H9 (cell line): ENCODE measurements at places on chromosomes 4 and X. TPM values are rescaled to one million over a fixed set of nuclear protein-coding genes. Genes with fewer than 3 reads are reported as not detected.
A peak's percentile ranks its signal among the peaks of the same experiment; 100 is the strongest.

- DNase-seq: no peak
Observed at GRCh38 chr4:41012293-41012692, 202.0 kb downstream of the APBB2 start.

DNA sequence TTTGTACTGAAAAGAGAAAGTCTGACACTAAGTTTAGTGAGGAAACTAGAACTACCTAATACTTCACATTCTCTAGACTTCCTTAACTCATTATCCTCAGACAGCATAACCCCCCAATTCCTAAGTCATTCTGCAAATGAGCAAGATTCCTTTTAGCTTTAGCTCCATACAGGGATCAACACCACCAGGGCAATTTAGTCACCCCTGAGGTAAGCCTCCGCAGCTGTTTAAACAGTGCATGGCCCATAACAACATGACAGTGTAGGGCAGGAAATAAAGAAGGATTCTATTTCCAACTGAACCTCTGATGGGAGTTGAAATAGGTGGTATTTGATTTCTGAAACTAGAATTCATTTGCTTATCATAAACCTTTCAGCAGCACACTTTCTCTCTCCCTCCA lies 112.8 kb upstream of the DKK2 start:
- no peak for DNase-seq

- DNase-seq: no peak
Observed at GRCh38 chr4:54659313-54659712, 1.6 kb downstream of the KIT start.

DNA sequence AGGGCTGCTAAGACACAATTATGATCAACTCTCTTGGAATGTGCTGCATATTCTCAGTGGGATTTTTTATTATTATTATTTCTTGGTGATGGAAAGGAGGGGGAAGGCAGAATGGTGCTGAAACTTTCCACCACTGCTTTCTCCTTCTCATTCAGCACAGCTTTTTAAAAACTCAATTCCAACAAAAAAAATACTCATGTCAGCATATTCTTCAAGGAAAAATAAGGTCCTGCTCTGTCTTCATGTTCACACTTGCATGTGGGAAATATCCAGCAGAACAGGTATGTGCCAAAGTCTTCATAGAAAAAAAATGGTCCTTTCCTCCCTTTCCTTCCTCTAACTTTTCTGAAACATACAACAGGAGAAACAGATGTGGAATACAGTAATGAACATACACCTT lies 144.0 kb upstream of the ADAMTS3 start:
- DNase-seq: no peak

The ENPP6 gene
- total RNA-seq: 0.09 TPM in 1 of 2 replicates, not detected in the other

The ZNF330 gene
- 31.9 and 32.6 TPM in 2 replicates for total RNA-seq

GRCh38 chr4:186792728-186793366 lies 69.2 kb upstream of the FAT1 start:
- DNase-seq: no peak

DNA sequence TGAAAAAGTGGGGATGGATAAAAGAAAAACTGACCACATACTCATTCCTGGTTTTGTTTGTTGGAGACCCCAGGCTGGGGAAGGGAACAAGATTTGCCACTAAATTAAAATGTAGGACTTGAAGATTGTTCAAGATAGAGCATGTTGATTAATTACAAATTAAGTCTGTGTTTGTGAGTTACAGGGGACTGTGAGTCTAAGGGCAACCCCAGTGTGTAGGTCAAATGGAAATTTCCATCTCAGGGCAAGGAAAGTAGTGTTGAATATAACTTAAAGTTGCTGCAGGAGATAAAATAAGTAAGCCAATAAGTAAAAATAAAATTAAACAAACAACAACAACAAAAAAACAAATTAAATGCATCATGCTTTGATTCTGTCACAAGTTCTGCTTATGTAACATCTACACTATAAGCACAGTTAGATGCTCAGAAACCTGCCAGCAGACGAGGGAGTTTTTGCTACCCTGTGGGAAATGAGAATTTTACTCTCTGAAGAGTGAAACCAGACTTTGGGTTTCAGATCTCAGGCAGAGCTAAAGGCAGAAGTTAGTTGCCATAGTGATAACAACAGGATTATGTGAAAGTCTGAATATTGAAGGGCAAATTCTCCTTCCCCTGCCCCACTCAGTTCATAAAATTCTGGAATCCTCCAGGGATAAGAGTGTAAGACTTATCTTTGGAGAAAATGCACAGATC lies 352.3 kb downstream of the GRXCR1 start:
- no peak for DNase-seq

DNA sequence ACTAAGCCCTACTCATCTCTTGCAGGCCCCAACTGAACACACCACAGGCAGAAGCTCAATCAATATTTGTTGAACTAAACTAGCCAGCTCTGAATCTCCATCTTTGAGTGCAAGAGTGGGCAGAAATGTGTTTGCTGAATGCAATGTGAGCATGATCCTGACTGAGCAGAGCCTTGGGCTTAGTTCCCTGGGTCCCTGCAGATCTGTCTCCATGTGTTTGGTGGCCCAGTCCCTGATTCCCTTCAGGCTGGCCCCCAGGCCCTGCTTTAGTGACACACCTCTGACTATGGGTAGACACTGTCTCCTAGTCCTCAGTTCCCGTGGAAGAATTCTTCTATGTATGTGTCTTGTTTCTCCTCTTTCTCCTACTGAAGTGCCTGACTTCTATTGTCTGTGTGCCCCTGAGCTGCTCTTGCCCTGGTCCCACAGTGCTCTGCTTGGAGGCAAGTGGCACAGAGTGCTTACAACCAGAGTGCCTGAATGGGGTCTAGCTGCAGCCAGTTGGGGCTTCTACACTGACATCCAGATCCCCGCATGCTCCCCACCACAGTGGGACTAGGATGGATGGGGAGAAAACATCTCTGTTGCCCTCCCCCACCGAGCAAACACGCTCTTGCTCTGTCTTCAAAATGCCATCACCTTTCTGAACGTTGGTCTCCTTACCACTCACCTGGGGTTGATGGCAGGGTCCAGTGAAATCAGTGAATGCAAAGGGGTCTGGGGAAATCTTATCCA lies 9.3 kb downstream of the PJA1 start:
- peak; percentile 12 for DNase-seq

DNA sequence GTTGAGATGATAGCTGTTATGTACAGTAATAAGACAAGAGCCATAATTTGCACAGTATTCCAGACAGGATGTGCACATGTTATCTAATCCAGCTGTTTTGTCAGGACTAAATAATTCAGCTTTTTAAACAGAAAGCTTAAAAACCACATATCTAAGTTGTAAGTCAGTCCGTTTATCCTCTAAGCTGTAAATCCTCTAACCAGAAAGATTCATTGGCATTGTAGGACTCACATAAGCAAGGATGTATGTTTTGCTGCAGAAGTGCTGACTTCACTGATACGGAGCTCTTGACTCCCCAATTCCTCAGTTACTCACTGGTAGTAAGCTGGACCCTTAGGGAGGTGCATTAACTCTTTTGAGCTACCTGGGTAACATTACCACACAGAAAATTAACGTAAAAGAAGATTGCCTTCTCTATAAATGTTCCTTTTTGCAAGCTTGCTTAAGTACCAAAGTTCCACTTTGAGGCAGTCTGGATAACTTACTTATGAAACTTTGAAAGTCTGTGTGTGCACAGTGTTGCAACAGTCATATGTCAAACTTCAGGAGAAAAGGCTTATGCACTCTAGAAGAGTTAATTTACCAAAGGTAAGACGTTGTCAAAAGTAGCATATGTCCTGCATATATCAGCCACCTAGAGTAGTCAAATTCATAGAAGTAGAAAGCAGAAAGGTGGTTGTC lies 58.3 kb upstream of the MAGEB2 start:
- DNase-seq: no peak

DNA sequence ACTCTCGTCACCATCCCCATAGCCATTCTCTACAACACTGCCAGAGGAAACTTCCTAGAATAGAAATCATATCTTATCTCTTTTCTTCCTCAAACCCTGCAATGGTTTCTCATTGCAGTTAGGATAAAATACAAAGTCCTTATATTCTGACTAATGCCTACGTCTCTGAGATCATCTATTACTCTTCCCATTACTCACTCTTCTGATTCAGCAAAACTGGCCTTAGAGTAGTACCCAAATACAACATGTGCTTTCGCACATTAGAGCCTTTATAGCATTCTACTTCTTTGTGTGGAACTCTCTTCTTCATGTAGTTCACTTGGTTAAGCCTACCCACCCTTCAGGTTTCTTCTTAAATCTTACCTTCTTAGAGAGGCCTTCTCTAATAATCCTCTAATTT lies 28.0 kb downstream of the LHFPL1 start:
- DNase-seq: no peak

The CT45A10 gene
- total RNA-seq: not detected in 2 replicates

The TLR6 gene
- total RNA-seq: 0.07 and 0.11 TPM in 2 replicates

DNA sequence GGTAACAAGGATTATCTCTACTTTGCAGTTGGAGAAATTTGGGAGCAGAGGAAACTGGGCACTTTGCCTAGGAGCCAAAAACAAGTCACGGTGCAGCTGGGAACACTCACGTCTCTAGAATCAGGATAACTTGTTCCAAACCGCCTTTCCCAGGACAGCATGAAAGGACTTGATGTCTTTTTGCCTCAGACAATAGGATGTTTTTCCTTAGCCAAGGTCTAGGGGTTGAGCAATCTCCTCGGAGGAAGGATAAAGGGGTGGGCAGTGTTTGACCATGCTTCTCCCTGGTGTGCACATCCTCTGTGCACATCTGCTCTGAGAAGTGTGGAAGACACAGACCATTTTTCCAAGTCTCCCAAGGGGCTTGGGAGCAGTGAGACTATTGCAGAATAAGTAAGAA lies 1.7 kb upstream of the SPARCL1 start:
- DNase-seq: no peak

DNA sequence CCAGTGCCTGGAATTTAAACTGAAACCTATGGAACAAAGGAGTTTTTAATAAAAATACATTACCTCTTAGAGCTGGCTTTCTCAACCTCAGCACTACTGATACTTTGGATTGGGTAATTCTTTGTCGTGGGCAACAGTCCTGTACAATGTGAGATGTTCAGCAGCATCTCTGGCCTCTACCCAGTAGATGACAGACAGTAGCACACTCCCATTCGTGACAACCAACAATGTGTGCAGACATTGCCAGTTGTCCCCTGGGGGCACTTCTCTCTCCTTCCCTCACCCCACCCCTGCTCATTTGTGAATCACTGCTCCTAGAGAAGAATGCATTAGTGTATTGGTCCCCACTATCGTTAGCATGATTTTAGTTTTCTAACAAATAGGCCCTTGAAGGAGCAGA lies 16.2 kb downstream of the GPAT3 start:
- no peak for DNase-seq

DNA sequence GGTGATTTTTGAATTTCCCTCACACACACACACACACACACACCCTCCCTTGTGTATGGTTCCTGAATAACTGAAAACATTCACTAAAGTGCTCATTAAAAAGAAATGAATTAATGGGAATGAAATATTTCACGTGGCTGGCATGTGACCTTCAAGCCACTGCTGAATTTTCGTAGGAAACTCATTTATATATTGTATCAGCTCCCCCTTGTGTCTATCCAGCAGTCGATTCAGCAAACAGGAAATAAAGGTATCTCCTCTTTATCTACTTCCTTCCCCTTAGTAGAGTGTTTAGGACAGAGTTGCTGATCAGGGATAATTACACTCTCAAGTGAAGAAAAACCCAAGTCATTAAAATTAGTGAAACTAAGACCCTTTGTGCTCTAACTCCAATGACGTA lies 912.6 kb upstream of the LCORL start:
- no peak for DNase-seq

GRCh38 chr4:73698217-73698616 lies 42.2 kb upstream of the CXCL8 start:
- no peak for DNase-seq

DNA sequence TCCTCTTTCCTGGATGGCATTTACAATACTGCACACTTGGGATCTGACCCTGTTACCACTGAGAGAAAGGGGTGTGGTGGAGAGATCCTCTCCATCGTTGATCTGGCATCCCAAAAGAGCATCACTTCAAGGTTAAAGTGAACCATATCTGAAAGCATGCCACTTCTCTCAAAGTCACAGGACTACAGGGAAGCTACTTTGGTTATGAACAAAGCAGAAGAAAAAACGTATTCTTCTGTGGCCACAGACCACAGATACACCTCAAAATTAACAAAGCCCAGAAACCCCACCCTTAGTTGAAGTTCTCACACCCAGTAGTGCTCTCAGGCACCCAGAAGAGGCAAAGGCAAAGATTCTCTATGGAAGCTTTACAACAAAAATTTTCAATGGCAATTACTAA lies 108.3 kb downstream of the JADE1 start:
- no peak for DNase-seq

DNA sequence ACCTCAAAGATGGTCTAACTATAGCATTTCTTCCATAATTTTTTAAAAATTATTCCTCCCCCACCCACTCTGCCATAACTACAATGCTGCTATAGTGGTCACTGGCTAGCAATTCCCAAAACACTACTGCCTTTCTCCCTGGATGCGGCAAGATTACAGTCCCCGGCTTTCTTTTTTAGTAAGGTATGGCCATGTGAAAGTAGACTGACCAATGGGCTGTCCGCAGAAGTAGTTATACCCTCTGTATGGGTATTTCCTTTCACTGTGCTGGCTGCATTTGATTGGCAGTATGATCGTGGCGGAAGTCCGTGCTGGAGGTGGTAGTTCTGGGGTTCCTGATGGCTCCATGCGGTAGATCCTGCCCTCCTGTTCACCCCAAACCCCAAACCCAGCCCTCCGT lies 166.0 kb downstream of the FBXO8 start:
- no peak for DNase-seq

The USP17L13 gene
- not detected in 2 replicates for total RNA-seq

- no peak for DNase-seq
Observed at GRCh38 chrX:66017659-66018170, 22.2 kb downstream of the VSIG4 start.

GRCh38 chr4:38785901-38786402 lies 3.2 kb upstream of the TLR10 start:
- DNase-seq: no peak

DNA sequence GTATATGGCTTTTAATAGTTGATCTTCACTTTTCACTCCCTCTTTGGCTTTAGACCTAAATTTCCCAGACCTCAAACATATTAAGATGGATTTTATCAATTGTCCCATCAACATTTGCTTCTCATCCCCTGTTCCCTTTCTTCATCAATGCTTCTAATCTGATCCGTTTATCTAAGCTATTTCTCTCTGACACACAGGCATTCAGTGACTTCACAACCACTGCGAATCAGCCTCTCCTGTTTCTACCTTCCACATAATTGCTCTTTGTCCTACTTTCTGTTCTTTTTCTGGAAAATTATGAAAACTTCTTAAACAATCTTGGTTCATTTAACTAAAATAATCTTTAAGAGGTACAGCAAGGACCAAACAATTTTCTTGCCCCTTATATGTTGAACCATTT lies 115.2 kb downstream of the GLRA3 start:
- DNase-seq: no peak

GRCh38 chr4:30776921-30777415 lies 56.8 kb downstream of the PCDH7 start:
- no peak for DNase-seq

- DNase-seq: no peak
Observed at GRCh38 chr4:108567831-108568230, 52.5 kb upstream of the RPL34 start.

The AKAP4 gene
- total RNA-seq: not detected in 2 replicates

The GK2 gene
- not detected in 2 replicates for total RNA-seq

- no peak for DNase-seq
Observed at GRCh38 chr4:55356991-55357461, 11.0 kb downstream of the SRD5A3 start.
